ENCODE measurements at places on chromosomes 6 and 20. TPM values are rescaled to one million over a fixed set of nuclear protein-coding genes. Genes with fewer than 3 reads are reported as not detected.
A peak's percentile ranks its signal among the peaks of the same experiment; 100 is the strongest.

DNA sequence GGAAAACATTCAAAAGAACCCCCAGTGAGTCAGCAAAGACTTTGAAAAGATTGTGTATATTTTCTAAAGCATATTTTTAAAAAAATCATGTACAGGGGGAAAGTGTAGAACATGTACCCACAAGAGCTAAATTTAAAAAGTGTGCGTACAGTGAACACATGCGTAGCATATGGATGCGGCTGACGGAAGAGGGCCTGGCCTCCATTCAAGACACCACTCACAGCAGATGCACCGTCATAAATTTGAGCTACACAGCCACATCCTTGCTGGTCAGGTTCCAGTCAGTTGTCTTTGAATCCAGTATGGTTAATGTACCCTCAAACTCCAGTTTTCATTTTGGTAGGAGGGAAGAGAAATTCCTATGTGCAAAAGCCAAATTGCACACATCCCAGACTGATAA, 54.3 kb upstream of the SPACA1 start:
- DNase-seq = no peak

- no peak for DNase-seq
Observed at GRCh38 chr20:33838035-33838864, 27.1 kb downstream of the CHMP4B start.

Gene SYCP2
- total RNA-seq = 4.8 TPM

Gene MEI4
- not detected for total RNA-seq

DNA sequence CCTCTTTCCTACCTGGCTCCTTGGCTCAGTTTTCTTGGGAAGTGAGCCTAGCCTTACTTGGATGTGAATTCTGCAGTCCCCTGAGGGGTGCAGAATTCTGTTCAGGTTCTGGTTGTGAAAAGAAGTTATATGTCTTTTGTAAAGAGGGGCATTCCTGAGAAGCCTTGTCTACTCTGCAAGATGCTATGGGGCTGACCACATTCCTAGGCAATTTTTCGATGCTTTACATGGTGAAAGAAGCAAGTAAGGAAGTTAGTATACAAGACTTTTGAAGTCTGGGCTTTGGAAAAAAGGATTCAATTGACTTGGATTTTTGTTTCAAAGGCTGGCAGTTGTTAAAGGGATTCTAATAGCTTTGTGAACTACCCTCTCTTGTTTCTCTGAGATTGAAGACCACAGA, 167.9 kb upstream of the STMND1 start:
- DNase-seq = no peak

Gene C6orf52
- total RNA-seq = 3.6 TPM

DNA sequence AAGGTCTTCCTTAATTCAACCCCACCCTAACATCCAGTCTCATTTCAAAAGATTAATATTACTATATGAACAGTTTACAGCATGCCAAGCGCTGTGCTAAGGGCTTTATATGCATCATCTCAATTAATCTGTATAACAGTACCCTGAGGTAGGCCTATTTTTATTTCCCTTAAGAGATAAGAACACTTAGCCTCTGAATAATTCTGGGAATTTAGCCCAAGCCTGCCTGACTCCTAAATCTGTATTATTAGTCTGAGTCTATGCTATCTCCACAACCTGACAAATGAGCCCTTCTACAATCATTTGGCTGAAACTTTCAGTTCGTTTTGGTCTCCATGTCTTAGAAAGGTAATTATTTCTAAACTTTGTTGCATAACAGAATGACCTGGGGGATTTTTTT, 77.7 kb upstream of the SAMD5 start:
- DNase-seq = no peak

- no peak for DNase-seq
Observed at GRCh38 chr6:143655541-143655940, 22.2 kb upstream of the PHACTR2 start.

GRCh38 chr20:50450493-50450826, 59.7 kb upstream of the PTPN1 start:
- no peak for DNase-seq

DNA sequence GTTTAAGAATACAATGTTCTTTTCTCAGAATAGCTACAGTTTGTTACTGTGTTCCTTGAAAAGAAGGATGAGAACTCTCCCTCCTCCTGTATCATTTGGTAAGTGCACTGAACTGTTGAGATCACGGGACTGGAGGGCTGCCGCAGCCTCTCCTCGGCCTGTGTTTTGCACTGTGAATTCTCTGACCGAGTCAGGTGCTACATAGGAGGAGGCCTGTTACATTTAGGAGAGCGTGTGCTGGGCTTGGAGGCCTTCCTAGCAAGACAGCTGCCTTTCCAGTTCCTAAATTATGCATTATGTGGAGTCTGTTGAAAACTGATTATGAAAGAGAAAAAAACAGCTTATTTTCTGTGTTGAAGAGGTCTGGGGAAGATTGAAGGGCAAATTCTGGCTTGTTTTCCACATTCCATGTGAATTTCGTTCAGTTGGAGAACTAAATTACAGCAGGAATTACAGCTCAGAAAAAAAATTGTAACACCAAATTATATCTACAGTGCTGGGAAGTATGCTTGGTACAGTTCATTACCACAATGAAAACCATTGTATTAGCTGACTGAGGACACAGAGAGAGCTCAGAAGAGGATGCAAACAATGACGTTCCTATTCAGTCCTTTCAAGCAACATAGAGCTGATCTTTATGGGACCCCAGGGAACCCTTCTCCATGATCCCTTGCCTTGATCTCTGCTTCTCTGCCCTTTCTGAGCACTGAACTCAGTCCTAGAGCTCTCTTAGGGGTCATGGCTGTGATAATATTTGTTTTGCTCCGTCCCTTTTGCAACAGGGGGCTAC, 2.8 kb downstream of the TMC2 start:
- DNase-seq = no peak

GRCh38 chr6:159642481-159642880, 50.6 kb downstream of the SOD2 start:
- no peak for DNase-seq

Gene NQO2
- total RNA-seq = 34.8 TPM

DNA sequence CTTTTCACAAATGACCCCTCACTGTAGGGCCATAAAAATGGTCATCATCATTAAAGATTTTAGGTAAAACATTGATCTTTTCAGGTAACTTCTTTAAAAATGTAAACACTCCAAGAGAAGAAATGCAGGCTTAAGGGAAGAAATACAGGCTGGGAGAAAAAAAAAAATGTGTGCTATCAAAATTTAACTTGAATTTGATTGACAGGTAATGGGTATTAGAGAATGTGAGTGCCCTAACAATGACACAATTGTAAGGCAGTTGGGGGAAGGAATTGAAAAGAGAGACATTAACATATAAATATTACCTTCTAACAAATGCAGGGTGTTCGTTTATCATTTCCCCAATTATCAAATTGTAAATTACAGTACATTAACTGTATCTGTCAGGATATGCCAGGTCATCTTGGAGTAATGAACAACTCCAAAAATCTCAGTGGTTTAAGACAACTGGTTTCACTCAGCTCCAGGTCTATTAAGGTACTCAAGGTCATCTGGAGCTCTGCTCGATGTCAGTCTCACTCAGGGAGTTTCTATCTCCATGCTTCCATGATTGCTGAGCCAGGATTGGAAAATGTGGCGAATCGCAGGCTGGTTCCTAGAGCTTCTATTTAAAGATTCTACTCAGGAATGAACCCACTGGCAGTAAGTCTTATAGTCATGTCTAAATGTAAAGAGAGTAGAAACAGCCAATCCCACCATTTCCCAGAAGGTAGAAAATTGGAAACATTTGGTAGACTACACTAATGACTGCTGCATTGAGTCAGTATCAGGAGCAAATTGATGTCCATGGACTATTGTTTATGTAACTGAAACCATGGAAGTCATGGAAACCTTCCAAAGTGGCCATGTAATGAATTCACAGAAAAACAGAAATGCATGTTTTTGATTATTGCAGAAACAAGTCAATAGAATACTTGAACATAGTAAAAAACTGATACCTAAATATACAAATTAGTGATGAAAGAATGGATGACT, 55.6 kb downstream of the FRK start:
- no peak for DNase-seq

DNA sequence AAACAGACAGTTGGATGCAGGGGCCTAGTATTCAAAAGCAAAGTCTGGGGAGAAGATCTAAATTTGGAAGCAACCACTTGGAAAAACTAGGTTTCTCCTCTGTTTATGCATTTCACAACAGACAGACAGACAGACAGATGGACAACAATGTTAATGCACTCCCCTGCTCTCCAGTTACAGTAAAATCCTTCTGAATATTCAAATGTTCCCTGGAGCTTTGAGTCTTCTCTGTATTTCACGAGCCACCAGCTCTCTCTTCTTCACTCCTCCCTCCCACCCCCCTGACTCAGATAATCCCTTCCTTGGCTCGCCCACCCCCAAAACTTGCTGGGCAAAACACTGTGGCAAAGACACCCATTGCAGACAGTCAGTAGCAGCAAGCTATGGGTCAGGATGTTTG, 129.3 kb upstream of the TOP1 start:
- no peak for DNase-seq

Gene WFDC5
- total RNA-seq = not detected

Gene BPI
- total RNA-seq = not detected

GRCh38 chr6:100504786-100505737, 40.3 kb upstream of the SIM1 start:
- DNase-seq = no peak

DNA sequence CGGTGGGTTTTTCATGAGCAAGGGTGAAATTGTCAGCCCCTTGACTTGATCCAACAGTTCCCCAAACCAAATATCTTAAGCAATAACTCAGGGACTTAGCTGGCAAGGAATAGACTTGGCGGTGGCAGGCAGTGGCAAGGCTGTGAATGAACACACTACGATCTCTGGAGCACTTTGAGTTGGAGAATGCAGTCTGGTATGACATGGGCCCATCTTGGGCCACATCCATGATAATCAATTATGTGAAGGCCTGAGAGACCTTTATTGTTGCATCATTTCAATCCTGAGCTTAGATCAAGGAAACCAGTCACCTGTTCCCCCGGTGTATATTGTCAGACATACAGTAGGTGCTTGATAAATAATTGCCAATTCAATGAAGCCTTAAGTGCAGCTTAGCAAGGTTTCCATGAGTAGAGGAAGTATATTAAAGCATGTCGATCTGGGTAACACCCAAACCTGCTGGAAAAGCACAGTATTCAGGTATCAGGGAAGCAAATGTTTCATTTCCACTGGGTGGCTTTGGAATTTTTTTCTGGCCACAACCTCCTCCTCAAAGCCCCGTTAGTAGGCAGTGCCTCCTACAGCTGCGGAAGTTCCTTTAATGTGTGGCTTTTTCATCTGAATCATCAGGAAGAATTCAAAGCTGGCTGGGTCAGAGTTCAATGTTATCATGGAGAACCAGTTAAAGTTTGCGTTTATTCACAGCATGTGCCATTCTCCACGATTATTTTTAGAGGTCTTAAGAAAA, 10.2 kb downstream of the CASS4 start:
- DNase-seq = no peak

Gene GFRA4
- total RNA-seq = not detected

Gene TINAG
- total RNA-seq = not detected

- DNase-seq = no peak
Observed at GRCh38 chr6:1796706-1797529, 187.2 kb downstream of the FOXC1 start.

Gene STAU1
- total RNA-seq = 70.7 TPM

GRCh38 chr20:48919882-48920526, 1.5 kb upstream of the ARFGEF2 start:
- no peak for DNase-seq

DNA sequence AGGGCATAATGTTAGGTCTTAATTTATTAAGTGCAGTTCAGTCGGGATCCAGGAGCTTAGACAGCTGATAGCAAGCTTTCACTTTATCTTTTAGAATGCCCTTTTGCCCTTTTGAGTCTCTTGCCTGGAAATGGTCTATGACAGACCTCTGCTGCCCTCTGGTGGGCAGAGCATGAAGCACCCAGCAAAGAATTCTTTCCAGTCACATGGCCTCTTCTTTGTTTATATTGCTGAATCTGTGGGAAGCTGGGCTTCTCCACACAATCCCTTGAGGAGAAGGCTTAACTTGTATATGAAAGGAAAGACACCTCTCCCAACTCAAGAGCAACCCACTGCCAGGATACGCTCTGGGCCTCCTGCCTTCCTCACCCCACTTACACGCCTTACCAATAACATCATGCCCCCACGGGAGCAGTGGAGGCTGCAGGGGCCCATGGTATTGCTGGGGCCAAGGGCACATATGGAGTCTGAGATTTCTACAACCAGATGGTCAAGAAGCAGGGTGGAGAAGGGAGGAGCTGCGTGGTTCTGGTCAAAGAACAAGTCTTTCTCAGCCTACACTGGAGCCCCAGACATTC, 20.4 kb downstream of the WFDC3 start:
- DNase-seq = peak; percentile 66

DNA sequence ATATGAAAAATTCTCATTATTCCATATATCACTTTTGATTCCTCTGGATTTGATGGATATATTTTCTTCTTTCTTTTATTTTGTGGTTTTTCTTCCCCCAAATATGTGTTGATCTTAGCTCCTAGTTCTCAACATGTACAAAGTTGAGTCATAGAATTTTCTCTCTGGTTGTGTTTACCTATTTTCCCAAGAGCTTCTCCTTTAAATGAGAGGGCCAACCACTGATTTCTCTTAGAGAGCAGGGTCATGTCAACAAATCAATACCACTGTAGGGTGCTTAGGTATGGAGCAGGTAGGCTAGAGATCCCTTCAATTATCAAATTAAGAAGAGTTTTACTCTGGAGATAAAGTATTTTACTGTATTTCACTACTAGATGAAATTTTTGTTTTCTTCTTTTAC, 145.7 kb downstream of the BMP5 start:
- no peak for DNase-seq

DNA sequence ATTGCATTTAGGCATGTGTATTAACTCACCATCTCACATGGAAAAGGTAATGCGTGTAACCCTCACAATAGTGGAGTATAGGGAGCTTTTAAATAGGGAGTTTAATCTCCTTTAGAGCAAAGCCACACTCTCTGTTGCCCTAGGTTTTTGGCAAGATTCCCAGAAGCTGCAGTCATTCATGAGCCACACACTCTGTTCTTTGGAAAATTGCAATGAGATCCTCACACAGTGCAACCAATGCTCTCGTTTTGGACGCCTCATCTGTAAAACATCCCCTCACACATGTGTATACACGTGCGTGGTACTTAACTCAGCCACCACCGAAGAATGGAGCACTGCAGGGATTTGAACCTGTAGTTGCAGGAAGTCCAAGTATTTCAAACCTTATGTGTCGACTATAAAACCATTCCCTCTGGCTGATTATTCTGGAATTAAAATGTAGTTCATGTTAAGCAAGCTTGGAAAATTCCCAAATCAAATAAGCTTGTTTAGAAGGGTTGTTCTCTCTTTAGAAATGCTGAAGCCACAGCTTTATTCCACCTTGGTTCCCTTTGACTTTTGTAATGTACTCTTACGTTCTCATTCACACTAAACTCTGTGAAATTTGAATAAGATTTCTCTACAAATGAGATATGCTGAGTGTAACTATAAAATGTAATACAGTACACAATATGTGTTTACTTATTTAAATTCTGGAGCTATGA, 489.8 kb upstream of the MANEA start:
- no peak for DNase-seq
